ENCODE measurements at places on chromosomes 1 and 21.
A peak's percentile ranks its signal among the peaks of the same experiment; 100 is the strongest.

DNA sequence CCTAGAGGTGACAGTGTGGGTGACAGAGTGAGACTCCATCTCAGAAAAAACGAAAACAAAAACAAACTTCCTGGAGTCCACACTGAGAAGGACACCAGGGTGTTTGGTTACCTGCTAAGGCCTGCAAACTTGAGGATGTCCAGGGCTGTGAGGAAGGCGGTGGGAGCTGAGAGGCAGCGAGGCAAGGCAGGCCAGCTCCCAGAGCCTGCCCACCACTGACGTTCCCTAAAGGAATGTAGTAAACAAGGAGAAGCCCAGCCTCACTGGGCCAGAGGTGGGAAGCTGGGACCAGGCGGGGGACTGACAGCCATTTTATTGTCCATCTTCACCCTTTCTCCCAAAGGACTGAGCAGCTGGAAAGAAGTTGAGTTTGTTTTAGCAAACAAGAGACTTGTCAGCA, 24.1 kb downstream of the SHISA4 start:
- no peak for DNase-seq

DNA sequence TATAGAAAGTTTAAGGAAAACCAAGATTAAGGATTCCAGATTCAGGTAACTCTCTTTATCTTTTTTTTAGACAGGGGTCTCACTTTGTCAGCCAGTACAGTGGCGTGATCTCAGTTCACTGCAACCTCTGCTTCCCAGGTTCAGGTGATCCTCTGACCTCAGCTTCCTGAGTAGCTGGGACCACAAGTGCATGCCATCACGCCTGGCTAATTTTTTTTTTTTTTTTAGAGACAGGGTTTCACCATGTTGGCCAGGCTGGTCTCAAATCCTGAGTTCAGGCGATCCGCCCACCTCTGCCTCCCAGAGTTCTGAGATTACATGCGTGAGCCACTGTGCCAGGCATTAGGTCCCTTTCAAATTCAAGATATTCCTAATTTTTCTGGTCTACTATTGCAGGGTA, 15.9 kb downstream of the LZIC start:
- DNase-seq, result no peak

DNA sequence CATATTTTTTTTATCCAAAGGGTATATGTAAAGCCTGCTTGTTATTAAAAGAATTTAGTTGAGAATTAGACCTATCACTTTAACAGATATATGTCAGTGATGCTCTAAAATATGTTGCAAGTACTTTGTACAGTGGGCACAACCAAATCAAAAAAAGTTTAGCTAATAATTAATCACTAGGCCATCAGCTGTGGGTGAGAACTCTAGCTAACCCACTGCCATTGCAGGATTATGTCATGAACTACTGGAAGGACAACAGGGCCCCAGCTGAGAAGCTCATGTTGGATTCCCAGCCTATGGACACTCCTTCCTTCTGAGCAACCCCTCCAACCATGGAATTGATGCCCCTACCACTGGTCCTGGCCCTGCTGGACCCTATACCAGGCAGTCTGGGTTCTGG, 6.8 kb upstream of the CHIA start:
- no peak for DNase-seq

DNA sequence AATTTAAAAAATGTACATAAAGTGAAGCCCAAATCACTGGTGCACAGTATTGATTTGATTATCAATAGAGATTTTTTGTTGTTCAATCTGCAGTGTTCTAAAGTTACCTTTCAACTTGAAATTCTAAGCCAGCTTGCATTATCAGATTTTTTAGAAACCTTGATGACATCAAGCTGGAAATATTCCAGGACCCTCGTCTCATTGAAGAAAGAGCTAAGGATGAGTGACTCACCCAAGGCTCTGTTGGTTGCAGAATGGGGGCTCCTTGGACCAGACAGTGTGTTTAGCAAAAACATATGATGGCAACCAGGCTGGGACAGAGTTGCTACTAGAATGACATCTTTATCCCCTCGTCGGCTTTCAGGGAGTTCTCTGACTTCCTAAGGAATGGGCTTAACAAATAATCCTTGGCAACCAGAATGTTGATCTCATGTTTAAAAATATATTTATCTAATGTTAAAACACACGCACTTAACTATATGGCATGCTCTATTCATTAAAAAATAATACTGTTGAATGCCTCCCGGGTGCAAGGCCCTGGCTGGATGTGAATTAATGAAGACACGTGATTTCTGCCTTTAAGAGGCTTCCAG, 79.7 kb downstream of the RUNX3 start:
- DNase-seq, result no peak

DNA sequence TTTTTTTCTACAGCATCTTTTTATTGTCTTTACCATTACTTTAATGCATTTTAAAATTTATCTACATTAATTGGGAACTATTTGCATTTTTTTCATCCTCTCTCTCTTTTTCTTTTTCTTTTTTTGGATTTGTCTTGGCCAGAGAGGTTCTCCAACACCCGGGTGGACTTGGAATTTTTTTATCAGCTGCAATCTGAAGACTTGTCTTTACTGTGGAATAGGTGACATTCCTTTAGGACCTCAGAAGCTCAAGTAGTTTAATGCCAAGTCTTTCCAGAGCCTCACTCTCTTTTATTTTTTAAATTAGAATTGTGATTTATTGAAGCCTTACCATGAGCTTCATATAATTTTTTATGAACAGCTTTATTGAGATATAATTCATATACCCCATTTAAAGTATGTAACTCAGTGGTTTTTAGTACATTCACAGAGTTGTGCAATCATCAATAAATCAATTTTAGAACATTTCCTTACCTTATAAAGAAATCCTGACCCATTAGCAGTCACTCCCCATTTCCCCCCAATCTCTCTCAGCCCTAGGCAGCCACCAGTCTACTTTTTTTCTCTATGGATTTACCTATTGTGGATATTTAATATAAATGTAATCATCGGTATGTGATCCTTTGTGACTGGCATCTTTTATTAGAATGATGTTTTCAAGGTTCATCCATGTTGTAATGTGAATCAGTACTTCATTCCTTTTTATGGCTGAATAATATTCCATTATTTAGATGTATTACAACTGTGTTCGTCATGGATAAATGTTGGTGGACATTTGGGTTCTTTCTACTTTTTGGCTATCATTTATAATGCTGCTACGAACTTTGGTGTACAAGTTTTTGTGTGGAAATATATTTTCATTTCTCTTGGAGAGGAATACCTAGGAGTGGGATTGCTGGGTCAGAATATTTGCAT, 6.2 kb downstream of the TUFT1 start:
- DNase-seq, result no peak

DNA sequence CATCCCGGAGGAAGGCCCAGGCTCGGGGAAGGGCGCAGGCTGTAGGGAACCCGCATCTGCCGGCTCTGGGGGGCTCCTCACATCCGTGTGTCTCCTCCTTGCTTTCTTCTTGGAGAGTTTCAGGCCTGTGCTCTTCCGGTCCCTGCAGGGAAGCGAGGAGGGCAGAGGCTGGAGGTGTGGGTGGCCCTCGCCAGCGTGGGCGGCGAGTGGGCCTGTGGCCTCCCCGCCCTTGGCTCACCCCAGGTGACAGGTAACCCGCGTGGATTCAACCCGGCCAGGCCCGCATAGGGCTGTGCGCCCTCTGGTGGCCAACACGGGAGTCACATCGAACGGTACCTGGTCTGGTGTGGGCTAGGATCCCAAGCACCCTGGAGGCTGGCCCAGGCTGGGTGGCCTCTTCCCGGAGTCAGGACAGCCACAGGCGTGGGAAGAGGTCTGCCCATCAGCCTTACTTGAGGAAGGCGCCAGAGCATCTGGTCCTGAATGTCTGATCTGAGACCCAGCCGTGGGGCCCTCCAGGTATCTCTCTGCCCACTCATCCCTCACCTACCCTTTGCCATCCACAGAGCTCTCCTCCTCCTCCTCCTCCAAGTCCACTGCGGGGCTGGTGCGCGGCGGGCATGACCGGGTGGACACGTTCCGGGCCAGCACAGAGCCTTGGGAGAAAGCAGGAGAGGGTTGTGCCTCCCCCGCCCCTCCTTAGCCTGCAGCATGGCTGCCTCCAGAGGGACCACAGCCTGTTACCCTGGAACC, 9.6 kb upstream of the TNFRSF25 start:
- peak; percentile 14 for DNase-seq

DNA sequence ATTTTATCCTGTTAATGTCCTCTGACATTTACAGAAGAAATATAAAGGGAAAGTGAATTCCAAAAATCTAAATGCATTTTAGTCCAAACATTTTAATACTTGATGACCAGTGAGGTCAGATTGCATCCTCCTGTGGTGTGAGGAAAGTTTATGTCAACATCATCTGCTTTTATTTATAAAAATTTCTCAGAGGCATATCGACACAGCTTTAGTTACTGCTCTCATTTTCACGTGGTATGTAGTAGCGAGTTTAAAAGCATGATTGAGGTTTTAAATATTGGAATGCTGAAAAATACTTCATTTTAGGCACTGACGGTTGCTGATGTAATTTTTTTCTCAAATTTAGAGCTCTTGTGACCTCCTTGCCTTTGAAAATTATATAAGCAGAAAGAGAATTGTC, 234.8 kb downstream of the HMCN1 start:
- DNase-seq, result no peak

GRCh38 chr1:46697053-46697452, 21.9 kb downstream of the EFCAB14 start:
- DNase-seq, result no peak

- DNase-seq, result no peak
These were observed 49.8 kb upstream of the MROH9 start for GRCh38 chr1:170885551-170885950.

DNA sequence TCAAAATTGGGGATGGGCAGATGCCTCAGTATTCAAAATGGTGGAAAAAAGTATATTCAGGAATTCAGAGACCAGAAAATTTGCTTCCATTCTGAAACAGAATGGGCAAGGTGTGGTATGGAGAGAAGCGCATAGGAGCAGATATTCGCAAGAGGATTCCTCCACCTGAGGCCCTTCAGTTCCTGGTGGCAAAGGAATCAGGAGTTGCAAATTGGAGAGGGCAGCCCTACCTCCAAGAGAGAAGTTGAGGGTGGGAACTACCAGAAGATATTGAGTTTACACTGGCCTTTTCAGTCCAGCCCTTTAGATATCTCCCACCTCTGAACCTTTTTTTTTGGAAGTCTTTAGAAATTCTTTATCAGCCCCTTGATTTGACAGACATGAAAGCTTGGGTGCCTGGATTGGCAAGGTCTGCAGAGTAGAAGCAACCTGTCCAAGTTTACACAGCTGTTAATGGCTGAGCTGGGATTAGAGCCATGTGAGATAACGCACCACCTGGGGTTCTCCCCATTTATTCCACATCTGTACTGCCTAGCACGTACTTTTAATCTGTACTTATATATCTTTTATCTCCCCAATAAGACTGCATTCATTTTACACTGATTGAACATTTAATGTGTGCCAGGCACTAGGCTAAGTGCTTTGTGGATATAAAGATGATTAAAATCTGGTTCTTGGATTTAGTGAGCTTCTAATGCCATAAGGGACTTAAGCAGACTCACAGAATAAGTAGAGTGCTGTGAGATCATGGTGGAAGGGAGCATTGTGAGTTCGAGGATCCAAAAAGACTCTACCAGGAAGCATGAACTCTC, 99.5 kb downstream of the NGF start:
- DNase-seq, result no peak

GRCh38 chr1:217661407-217661806, 30.3 kb downstream of the SPATA17 start:
- DNase-seq, result no peak

DNA sequence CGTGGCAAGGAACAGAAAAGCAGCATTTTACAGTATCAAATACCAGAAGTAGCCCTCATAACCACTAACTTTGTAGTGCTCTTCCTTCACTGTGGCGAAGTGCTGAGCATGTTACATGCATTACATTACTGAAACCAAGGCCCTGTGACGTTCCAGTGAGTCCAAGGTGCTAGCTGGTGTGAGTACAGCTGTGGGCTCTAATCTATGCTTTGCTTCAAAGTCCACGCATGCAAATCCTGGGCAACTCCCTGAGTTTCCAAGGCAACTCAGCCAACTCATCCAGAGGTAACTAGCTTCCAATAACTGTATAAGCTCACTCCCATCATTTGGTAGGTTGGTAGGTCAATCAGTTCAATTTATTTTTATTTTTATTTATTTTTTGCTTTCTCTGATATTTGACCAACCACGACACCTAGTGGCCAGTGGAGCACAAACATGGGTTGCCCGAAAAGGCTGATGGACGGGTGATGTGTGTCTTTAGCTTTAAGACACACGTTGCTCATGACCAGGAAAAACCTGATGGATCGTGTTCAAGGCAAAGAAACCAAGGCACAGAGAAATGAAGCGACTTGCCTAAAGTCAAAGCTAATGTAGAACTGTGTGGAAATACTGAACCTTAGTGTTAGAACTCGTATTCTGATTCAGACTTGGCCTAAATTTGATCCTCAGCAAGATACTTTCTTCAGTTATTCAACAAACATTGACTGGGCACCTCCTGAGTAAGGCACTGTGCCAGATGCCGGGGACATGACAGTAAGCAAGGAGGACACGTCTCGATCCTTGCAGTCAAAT, 73.0 kb downstream of the GNG12 start:
- DNase-seq, result peak; percentile 79

DNA sequence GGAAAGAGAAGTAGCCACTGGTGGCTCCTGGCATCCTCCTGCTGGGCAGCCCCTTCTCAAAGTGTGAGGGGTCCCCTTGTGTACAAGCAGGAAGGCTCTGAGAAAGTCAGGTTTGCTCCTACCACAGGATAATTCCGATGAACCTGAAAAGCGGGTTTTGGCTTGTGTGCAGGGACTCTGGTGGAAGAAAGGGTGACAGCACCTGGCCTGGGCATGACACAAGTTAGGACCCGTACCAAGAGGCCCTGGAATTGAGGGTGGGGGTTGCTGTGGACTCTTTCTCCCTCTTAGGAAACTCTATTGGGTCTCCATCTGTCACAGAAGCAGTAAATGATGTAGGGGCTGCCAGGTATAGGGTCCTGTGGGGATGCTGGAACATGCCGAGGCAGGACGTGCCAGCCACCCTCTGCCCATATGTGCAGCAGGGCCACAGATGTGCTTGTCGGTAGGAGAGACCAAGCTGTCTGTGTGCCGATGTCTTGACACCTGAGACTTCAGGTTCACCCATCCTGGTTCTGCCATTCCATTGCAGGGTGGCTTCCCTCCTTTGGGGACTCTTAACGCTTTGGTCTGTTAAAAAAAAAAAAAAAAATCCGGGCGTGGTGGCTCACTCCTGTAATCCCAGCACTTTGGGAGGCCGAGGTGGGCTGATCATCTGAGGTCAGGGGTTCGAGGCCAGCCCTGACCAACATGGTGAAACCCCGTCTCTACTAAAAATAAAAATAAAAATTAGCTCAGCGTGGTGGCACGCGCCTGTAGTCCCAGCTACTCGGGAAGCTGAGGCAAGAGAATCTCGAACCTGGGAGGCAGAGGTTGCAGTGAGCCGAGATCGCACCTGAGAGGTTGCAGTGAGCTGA, 9.8 kb downstream of the C1orf35 start:
- no peak for DNase-seq

DNA sequence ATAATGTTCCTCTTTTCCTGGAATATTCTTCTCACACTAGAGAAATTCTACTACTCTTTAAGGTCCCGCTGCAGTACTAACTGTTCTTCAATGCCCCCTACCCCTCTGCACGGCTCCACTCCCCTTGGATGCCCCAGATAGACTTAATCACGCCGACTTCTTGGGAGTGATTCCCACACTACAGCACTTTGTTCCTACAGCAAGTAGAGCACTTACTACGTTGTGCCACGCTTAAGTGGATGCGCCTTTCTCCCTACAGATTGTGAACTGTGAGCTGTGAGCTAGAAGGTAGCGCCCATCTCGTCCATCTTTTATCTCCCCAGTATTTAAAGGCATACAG, 2.2 kb downstream of the ZNF436 start:
- DNase-seq, result no peak

Measured in NCI-H2029 treated with DMSO at 0.1 percent for 48 hours (cell line).